ENCODE measurements at places on chromosomes 1 and 21.

DNA sequence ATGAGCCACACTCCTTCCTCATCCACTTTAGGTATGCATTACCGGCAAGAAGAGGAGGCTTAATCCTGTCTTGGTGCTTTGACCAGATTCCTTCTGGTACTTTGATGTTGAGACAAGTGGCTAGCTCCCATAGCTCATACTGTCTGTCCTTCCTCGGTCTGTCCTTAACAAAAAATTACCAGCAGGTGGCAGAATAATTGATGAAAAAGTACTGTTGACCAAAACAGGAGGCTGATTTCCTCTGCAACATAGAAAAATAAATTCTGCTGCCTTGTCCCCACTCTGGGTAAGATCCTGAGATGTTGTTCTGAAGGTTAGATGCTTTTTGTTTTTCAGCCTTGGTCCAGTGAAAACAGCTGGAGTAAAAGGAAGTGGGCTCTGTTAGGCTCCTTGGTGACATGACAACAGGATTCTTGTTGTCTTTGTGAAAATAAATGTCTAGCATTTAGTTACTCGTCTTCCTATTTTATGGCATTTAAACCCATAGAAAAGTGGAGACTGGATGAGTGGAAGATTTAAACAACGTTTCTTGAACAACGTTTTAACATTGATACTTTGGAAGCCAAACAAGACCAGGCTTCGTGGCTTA lies 11.2 kb upstream of the HJV start:
- DNase-seq: peak; percentile 71

- DNase-seq: no peak
Observed at GRCh38 chr1:58067082-58067481, 479.4 kb downstream of the OMA1 start.

DNA sequence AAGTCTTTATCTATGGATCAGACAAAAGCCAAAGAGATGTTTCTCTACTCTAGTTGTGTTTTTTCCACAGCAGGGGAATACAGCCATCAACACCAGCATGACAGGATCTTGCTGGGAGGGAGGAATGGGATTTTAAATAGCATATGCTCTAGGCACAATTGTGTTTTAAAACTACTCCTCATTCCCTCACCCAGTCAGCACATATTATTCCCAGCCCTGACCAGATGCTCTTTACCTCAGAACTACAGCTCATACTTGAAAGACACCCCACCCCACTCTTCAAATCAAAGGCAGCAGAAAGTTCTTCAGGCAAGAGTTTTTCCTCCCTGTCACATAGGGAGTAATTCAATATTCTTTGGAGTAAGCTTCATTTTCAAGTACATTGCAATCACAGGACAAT lies 46.2 kb upstream of the TBX15 start:
- no peak for DNase-seq

GRCh38 chr1:29453502-29454240 lies 217.3 kb downstream of the PTPRU start:
- peak; percentile 38 for DNase-seq

DNA sequence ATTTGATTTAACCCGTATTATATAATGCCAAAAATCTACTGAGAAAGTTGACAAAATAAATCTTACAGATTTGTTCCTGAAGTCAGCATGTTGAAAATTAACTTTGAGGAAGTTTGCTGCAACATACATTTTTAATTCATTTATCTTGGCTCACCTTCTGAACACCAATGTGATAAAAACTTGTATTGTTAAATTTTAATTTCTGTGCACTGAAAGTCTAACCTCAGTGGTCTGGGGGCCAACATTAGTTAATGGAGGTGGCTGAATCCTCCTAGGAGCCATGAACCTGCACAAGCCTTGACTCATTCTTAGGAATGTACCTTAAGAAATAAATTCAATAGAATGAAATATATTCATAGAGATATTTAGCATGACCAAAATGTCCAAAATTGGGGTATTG lies 95.3 kb downstream of the ADSS2 start:
- no peak for DNase-seq

DNA sequence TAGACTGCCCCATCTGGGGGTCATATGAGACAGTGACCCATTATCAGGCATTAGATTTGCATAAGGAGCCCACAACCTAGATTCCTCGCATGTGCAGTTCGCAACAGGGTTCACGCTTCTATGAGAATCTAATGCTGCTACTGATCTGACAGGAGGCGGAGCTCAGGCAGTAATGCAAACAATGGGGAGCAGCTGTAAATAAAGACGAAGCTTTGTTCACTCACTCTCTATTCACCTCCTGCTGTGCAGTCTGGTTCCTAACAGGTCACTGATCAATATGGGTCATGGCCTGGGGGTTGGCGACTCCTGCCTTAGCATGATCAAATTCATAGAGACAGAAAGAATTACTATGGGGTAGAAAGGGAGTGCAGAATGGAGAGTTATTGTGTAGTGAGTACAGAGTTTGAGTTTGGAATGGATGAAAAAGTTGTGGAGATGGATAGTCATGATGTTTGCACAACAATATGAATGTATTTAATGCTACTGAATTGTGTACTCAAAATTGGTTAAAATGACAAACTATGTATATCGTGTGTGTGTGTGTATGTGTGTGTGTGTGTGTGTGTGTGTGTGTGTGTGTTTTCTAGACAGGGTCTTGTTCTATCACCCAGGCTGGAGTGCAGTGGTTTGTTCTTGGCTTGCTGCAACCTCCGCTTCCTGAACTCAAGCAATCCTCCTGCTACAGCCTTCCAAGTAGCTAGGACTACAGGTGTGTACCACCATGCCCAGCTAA lies 42.2 kb downstream of the BTF3L4 start:
- no peak for DNase-seq

DNA sequence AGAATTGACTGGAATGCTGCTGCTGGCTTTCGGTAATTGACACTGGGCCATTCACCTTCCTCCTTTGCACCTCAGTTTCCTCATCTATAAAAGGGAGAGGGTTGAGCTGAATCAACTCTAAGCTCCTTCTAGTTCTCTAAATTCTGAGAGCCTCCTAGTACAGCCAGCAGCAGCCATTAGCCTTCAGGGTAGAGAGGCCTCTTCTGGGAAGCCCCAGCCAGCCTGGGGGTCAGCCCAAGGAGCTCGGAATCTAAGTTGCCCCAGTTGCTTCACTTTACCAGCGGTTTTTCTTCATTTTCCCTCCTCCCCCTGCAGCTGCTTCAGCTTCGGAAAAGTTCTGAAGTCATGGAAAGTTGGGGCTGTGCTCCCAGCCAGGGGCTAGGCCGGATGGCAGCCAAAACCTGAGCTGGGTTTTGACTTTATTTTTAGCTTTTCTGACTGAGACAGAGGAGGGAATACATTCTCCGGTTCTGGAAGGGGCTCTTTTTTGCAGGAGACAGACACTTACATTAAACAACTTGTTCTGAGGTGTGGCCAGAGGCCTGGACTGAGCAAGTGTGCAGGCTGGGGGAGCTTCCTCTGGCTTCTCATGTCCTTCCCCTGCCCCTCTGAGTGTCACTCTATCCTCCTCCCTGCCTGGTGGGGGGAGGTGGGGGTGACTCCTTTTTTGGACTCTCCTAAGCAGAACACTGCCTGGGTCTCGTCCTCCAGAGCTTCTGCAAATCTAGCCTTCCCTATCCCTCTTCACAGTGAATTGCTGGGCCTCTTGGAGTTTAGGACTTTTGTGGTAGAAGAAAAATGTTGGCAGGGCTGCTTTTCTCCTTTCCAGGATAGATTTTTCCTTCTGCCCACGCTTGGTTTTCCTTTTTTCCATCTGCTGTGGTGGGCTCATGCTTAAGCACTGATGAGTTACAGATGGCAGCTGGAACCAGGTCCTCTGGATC lies 14.4 kb downstream of the LMNA start:
- DNase-seq: no peak

DNA sequence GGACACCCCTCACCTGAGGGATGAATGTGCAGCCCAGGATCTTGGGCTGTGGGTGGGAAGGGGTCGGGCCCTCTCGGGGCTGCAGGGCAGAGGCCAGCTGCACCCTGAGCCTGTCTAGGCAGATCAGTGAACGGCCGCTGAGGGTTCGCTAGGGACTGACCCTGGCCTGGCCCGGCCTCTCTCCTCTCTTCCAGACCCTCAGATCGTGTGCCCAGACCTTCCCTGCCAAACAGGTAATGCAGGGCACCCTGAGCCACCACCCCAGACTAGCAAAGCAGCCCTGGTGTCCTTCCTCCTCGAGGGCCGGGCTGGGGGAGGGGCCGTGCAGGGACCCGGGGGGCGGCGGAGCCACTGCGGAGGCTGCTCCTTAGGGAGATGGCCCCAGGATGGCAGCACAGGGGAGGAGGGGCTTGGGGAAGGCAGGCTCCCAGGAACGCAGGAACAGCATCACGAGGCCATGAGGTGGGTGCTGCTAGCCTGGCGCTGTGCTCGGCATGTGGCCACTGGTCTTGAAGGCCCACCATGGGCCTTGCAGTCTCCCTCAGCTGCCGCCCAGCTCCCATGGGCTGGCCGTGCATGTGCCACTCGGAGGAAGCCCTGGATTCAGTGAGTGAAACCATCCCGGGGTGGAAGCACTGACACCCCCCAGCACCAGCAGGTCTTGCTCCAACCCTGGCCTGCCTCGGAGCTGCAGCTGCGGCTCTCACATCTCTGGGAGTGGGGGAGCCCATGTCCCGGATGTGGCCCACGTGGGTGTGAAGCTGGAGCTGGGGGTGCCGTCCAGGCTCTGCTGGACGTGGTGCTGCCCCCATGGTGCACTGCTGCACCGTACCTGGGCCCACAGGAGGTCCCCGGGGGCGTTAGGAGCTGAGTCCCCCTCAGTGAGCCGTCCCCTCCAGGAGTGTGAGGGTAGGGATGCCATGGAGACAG lies 28.7 kb downstream of the COL6A2 start:
- DNase-seq: no peak

- peak; percentile 30 for DNase-seq
Observed at GRCh38 chr21:32844653-32845436, 73.3 kb upstream of the PAXBP1 start.

DNA sequence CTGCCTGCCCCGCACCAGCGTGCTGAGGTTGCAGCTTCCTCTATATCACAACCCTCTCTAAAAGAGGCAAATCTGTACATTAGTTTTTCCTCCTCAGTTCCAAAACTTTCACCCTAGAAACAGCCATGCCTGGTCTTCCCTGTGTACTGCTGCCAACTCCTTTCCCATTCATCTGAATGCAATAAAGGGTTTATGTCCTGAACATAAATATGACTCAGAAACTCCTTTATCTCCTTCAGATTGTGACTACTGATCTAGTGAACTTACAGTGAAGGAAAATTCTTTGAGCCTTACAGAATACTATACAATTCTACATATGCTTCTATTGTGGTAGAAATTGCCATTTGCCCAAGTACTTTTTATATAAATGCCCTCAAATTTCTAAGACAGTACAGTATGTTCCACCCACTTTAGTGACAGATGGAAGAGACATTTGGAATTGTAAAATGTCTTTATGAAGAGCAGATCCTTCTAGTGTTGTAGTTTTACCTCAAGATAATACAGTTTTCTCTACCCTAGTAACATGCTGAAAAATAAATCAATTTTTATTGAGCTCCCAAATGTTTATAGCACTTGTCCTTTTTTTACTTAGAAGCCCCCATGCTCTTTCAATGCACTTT lies 345.1 kb upstream of the SNX7 start:
- DNase-seq: no peak

- DNase-seq: no peak
Observed at GRCh38 chr1:233610628-233611027, 3.3 kb upstream of the KCNK1 start.

DNA sequence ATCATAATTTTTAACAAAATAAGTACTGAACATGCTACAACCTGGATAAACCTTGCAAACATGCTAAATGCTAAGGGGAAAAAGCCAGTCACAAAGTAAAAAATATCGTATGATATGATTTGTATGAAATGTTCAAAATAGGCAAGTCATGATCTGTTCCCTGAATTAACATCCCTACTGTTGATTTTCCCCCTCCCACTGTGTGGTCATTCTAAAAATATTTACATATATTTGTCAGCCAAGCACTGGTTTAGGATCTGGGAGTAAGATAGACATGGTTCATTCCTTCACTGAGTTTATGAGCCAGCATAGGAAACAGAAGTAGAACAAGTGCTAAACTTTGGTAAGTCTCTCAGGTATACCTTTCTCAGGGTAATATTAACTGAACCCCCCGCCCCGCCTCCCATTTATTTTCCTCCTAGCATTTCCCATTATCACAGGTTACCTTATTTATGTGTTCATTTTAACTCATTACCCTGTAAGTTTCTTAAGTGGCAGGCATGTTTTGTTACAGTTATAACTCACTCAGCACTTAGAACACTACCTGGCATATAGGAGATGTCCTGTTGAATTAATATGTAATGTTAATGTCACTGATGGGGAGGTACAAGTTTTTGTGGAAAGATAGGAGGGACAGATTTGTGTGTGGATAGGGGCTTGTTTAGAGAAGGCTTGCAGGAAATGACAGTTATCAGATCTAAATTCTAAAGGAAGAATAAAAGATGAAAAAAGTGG lies 12.3 kb downstream of the UQCRH start:
- DNase-seq: no peak

- DNase-seq: no peak
Observed at GRCh38 chr1:45785583-45785982, 17.8 kb upstream of the MAST2 start.

DNA sequence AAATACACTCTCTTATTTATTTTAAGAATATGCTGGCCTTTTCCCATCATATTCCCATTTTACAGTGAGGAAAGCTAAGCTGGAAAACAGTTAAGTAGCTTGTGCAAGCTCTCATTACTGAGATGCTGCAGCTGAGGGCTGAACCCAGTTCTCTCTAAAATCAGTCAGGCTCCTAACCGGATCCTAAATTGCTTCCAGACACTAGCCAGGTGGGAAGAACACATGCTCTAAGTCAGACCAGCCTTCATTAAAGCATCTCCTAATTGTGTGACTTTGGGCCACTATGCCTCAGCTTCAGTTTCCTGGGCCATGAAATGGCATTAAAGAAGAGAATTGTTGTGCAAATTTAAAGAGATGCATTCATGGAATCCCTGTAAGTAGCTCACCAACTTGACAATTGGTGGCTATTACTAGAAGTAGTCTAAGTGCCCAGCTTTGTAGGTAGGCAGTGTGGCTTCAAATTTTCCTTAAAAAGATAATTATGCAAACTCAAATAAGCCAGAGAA lies 228.4 kb downstream of the DAB1 start:
- DNase-seq: no peak

- no peak for DNase-seq
Observed at GRCh38 chr1:196131691-196132090, 476.5 kb downstream of the KCNT2 start.

- DNase-seq: peak; percentile 46
Observed at GRCh38 chr1:223363856-223364684, at the start of gene SUSD4. Gene SUSD4, minus strand, starts transcription at chr1:223364176. Its CDS starts 751 bp downstream, at chr1:223363425.

DNA sequence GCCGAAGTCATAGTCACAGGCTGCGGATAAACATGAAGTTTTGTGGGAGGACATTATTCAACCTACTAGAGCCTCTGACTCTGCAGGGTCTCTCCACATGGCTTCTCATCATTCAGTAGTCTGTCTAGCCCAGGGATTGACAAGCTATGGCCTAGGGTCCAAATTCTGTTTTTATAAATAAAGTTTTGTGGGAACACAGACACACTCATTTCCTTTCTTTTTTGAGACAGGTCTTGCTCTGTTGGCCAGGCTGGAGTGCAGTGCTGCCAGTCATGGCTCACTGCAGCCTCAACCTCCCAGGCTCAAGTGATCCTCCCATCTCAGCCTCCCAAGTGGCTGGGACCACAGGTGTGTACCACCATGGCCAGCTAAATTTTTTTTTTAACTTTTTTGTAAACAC lies 8.1 kb upstream of the ENO1 start:
- no peak for DNase-seq

- no peak for DNase-seq
Observed at GRCh38 chr1:168362991-168363390, 82.3 kb downstream of the TBX19 start.

GRCh38 chr1:197224160-197224559 lies 43.9 kb upstream of the CRB1 start:
- peak; percentile 34 for DNase-seq
